ENCODE measurements at places on chromosomes 7 and 10. TPM values are rescaled to one million over a fixed set of nuclear protein-coding genes. Genes with fewer than 3 reads are reported as not detected.

The PHKG1 gene
- total RNA-seq, result 0.26 TPM

The GNAT3 gene
- total RNA-seq, result not detected

The ADCYAP1R1 gene
- total RNA-seq, result not detected

The ITGB8 gene
- 13.8 TPM for total RNA-seq

The FAM24A gene
- total RNA-seq, result not detected

The GNG11 gene
- total RNA-seq, result 0.38 TPM

The ECHS1 gene
- total RNA-seq, result 49.0 TPM

The IDI2 gene
- total RNA-seq, result not detected

The SPDYE5 gene
- total RNA-seq, result not detected

The OR6V1 gene
- not detected for total RNA-seq

The FAM25G gene
- 1.4 TPM for total RNA-seq

The MINDY4 gene
- total RNA-seq, result 1.1 TPM

The NT5C3A gene
- total RNA-seq, result 49.8 TPM

All from bronchial epithelial cell (primary cell).